Transverse colon (tissue), 4 donors: ENCODE measurements at places on chromosomes 13 and 19. TPM values are rescaled to one million over a fixed set of nuclear protein-coding genes. Genes with fewer than 3 reads are reported as not detected.

DNA sequence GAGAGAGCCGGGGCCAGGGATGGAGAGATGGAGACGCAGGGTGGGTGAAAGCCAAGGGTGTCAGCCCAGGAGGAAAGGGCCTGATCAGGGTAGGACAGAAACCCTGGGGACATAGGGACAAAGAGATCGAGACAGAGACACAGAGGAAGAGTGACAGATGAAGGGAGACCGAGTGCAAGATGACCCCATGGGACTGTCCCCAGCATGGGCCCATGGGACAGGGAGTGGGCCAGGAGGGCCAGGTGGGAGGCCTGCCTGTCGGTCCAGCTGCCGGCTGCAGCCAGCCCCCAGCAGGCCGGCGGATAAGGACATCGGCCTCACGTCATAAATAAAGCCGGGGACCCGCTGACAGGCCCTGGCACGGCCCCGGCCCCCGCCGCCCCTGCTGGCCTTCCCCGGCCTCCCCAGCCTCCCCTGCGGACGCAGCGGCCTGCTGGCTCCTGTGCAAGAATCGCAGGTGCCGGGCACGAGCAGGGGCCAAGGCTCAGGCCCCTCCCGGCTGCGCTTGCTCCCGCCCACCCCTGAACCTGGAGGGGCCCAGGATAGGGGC, 6.3 kb downstream of the REX1BD start:
- no peak for DNase-seq

- DNase-seq, result no peak
Observed at GRCh38 chr13:77699059-77699680, 1.7 kb downstream of the SLAIN1 start.

GRCh38 chr19:35991731-35992450, 3.1 kb upstream of the SDHAF1 start:
- no peak for DNase-seq

DNA sequence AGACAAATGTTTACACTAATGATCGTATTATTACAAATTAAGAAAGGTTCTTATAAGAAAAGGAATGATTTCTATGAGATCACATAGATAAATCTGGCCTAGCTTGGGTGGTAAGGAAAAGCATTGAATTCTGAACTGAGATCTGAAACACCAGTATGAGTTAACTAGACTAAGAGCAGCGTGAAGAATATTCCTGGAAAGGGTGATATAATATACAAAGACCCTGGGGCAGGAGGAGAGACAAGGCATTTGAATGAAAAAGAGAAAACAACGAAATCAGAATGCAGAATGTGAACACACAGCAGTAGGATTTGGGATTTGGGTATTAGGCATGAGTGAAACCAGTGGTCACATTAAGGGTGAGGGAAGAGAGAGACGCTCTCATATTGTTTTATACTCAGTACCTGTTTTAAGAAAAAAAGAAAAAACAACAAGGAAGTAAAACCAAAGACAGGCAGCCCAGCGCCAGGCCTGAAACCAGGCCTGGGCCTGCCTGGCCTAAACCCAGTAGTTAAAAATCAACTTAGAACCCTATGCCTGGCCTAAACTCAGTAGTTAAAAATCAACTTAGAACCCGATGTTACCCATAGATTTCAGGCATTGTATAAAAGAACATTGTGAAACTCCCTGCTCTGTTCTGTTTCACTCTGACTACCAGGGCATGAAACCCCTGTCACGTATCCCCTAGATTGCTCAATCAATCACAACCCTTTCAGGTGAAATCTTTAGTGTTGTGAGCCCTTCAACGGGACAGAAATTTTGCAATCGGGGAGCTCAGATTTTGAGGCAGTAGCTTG, 287.1 kb downstream of the ITGBL1 start:
- DNase-seq, result no peak

DNA sequence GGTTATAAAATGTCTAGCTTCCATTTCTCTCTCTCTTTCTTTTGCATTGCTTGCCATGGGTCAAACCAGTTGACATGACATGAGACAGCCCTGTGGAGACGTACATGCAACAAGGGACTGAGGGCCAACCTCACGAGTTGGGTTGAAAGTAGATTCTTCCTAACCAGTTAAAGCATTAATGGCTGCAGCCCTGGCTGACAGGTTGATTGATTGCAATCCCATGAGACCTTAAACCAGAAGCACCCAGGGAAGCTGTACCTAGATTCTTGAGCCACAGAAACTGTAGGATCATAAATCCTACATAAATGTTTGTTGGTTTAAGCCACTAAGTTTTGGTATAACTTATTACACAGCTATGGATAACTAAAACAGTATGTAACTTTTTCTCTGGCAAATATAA, 373.8 kb downstream of the DACH1 start:
- DNase-seq, result no peak

DNA sequence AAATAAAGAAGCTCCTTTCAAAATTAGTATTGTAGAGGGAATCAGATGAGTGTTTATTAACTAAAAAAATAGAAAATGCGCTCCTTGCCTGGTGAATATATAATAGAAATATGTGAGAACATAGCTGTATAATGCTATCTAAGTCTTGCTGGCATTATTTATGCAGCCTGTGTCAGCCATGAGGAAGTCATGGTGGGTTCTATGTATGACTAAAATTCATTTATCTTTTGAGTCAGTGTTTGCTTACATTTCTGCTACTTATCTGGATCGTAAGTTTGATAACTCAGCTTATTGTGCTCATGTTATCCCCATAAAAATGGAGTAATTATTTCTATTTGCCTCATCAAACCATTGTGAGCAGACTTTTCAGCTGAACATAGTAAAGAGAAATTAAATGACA, 449.3 kb downstream of the OXGR1 start:
- DNase-seq, result no peak

- no peak for DNase-seq
Observed at GRCh38 chr13:89150362-89150761, 1479.2 kb downstream of the SLITRK5 start.

Gene NANOS3
- total RNA-seq, result not detected

GRCh38 chr13:47413112-47413511, 516.3 kb upstream of the HTR2A start:
- DNase-seq, result no peak

- no peak for DNase-seq
Observed at GRCh38 chr13:106129273-106129672, 406.2 kb downstream of the EFNB2 start.

Gene KLF1
- total RNA-seq, result not detected

DNA sequence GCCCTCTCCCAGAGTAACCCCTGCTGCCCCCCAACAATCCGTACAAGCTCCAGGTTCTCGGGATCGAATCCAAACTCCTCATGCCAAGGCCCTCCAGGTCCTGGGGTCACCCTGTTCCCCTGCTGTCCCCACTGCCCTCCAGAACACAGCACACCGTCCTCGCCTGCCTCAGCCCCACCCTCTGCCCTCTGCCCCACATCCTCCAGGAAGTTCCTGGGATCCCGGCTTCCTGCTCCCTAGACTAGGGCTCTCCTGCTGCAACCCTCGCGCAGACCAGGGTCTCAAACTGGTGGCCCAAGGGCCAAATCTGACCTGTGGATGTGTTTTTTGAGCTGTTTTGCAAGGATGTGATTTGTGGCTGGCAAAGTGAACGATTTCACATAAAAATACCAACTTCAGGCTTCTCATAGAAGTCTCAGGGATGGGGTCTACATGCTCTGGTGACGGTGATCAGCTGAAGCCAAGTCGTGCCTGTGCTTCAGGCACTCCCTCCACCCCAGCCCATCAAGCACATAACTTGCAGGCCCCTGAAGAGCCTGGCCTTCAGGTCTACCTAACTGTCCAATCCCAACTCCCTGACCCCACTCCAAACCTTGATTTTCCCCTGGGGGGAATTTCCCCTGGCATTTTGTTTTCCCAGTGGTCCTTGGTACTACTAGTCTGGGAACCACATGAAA, 1.8 kb downstream of the RABAC1 start:
- peak; percentile 79 for DNase-seq

Gene LIM2
- not detected for total RNA-seq

- DNase-seq, result no peak
Observed at GRCh38 chr13:53159431-53159830, 130.8 kb downstream of the OLFM4 start.

Gene NLRP4
- total RNA-seq, result not detected

Gene CGB2
- total RNA-seq, result not detected

Gene SPRY2
- total RNA-seq, result 21.3 TPM

- peak; percentile 81 for DNase-seq
Observed at GRCh38 chr13:76886292-76887075, at the start of gene KCTD12. KCTD12 (minus strand) TSS chr13:76886405; CDS start chr13:76886148, 257 bp downstream.

Gene KLK3
- 66.9 TPM for total RNA-seq

DNA sequence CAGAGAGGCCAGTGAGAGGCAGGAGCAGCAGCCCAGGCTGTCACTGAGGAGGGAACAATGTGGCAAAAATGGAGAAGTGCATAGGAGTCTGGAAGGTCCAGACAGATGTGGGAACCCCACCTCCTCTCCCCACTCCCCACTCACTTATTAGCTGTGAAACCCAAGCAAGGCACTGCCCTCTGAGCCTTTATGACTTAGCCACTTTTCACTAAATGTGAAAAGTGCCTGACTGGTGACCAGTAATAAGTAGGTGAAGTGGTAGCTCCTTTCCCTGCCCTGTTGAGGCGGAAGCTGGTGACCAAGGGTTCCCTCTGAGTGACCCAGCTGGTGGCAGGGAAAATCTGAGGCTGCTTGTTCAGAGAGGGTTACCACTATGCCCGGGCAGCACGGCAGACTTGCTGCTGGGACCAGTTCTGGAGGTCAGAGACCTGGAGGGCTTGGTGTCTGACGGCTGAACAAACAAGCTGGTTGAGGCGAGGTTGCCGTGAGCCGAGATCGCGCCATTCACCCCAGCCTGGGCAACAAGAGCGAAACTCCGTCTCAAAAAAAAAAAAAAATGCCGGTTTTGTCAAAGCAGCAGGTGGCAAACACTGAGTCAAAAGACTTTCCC, 80.0 kb downstream of the ZNF429 start:
- no peak for DNase-seq
